RPMI7951 (cell line): ENCODE measurements at places on chromosomes 3 and 15. TPM values are rescaled to one million over a fixed set of nuclear protein-coding genes. Genes with fewer than 3 reads are reported as not detected.

- no peak for DNase-seq
These were observed 174.1 kb upstream of the DPH6 start for GRCh38 chr15:35720019-35720418.

GRCh38 chr15:31461375-31461774 is 134.7 kb downstream of the KLF13 start:
- no peak for DNase-seq

DNA sequence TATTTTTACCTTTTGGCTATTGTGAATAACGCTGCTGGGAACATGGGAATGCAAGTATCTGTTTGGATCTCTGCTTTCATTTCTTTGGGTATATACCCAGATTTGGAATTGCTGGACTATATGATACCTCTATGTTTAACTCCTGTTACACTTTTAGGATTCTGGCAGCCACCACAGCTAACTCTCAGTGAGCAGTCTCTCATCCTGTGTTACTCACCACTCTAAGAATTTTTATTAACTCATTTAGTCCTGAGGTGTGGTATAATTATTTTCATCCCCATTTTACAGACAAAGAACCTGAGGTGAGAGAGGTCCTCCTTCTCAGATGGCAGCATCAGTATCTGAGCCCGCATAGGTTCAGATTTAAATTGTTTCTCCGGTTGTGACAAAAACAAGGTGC is 1.1 kb downstream of the SPATA12 start:
- no peak for DNase-seq

DNA sequence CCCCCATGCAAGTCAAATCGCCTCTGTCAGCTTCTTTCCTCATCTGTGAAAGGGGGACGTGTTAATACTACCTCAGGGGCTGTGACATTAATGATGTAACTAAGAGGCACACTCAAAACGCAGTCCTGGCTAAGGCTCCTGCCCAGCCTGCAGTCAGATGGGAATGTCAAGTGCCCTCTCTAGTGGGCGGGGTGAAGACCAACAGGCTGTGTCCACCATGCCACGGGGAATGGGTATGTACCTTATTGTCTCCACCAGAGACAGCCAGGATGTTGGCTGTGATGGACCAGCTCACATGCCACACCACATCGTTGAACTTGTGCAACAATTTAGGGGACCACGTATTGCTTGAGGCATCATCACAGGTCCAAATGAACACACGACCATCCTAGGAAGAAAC is 11.0 kb upstream of the GHRL start:
- no peak for DNase-seq

CCDC54 gene
- total RNA-seq, result not detected in 2 replicates

ROBO1 gene
- 36.2 and 40.0 TPM in 2 replicates for total RNA-seq
